ENCODE measurements at places on chromosomes 1 and 21.

DNA sequence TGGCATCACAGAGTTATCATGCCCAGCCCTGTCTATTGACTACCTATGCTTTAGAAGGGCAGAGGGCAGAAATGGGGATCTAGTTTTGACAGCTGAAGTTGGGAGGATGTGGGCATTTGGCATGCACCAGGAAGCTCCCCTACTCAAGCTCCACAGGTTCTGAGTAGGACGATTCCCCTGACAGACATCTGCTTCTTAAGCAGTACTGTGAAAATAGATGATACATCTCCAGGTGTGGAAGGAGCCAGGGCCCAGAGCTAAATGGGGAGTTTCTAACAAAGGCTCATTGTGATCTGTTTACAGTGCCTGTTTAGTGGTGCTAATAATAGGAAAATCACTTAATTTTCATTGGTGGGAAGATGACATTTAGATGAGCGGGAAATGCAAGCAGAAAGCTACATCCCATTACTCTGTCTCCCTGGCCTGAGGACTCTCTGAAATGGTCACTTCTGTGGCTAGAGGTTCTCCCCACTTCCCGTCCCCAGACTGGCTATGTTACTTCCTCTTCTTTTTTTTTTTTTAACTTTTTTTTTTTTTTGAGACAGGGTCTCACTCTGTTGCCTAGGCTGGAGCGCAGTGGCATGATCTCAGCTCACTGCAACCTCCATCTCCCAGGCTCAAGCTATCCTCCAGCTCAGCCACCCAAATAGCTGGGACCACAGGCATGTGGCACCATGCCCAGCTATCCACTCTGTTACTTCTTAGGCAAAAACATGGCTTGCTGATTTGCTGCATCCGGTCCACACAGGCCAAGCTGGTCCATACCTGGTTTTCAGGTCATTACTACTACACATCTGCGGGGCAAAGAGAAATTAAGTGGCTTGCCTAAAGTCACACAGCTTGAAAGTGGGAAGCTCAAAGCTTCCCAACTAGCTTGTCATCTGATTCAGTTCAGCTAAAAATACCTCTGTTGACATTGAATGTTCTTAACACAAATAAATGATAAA, 23.2 kb upstream of the CNIH3 start:
- DNase-seq, result no peak

DNA sequence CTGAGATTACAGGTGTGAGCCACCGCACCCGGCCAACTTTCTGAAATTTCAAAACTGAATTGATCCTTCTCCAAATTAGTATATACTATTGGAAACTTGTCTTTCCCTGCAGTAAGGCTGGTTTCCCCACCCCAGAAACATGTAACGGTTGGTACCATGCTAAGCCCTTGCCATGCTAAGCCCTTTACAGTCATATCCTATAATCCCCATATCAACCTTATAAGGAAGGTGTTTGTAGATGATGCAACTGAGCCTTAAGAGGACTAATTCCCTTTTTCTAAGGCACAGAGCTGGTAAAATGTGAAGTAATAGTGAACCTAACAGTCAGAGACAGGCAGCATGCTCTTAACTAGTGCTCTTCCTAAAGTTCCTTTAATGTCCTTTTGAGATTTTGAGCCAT, 413.7 kb downstream of the DISC1 start:
- no peak for DNase-seq

GRCh38 chr1:150008699-150009098, 1.8 kb downstream of the OTUD7B start:
- no peak for DNase-seq

DNA sequence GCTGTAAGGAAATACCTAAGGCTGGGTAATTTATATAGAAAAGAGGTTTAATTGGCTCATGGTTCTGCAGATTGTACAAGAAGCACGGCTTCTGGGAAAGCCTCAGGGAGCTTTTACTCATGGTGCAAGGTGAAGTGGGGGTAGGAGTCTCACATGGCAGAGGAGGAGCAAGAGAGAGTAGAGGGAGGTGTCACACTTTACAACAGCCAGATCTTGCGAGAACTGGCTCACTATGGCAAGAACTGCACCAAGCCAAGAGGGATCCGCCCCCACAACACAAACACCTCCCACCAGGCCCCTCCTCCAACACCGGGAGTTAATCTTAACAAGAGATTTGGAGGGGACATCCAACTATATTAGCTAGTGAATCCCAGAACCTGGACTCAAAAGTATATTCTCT, 135.4 kb upstream of the SOD1 start:
- DNase-seq, result no peak

GRCh38 chr1:87155648-87156047, 173.0 kb upstream of the LMO4 start:
- no peak for DNase-seq

- DNase-seq, result no peak
Measured at GRCh38 chr1:67489643-67490042, 59.4 kb upstream of the SERBP1 start.

- DNase-seq, result no peak
Measured at GRCh38 chr1:197027359-197027758, 39.7 kb downstream of the F13B start.

- DNase-seq, result no peak
Measured at GRCh38 chr1:21721295-21721985, 52.3 kb upstream of the RAP1GAP start.

DNA sequence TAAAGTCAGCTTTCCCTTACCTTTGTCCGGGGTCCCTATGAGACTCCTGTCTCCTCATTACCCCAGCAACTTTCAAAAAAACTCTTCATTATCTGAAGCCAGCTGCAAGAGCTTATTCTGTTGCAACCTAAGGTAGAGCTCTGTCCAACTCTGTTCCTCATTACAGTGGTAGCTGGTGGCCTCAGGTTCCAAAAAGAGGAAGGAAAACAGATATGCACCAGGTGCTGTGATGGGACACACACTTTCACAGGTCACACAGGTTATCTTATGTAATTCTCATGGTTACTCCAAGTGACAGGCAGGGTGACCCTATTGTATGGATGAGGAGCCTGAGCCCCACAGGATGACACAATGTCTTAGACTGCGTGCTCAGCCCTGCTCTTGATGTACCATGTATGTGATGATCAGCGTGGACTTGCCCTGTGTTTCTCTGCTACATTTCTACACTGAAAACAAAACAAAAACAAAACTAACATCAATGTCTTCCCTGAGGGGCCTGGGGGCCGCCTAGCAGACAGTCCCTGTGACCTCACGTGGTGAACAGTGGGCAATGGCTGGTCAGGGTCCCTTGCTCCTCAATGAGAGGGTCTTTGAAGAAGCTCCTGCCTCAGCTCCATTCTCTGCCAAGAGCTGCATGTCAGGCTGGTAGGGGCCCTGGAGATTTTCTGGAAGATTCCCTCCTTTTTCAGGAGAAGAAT, 9.7 kb upstream of the TENT5C start:
- DNase-seq, result no peak

DNA sequence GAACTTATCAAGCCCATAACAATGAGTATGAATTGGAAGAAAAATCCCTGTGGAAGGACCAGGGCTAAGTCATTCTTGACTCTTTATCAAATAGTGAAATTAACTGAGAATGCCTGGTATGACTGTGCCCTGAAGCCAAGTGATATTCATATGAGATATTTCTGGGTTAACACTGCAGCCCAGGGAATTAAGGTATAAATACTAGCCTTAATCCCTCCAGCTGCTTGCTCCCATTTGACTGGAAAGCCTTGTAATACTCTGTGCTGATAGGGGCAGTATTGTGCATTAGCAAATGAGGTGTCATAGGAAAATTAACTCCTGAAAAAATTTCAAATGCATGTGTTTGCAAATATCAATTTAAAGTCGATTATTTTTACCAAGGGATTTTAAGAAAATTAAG, 568.8 kb downstream of the LMO4 start:
- DNase-seq, result no peak

DNA sequence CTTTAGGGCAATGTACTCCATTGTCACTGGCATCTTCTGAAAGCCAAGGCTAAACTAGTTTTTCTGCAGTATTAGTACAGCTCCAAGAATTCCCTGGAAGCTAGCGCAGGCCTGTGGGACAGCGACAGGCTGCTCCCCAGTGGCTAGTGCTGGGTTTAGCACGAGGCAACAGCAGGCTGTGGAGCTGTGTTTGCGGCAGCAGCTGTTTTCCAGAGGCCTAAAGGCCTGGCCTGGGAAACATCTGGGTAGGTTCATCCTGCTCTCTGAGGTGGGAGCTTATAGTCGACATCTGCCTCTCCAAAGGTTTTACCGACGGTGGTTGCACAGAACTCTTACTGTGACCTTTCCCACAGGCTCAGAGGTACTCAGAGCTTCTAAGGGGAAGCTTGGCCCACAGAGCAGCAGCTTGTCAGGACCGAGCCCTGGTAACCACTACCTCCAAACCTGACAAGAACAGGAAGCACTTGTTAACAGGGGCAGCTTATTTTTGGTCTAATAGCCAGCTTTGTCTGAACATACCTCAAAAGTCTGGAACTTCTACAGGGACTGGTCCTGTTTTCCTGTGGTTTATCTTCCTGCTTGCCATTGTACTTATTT, 17.2 kb downstream of the CC2D1B start:
- no peak for DNase-seq

DNA sequence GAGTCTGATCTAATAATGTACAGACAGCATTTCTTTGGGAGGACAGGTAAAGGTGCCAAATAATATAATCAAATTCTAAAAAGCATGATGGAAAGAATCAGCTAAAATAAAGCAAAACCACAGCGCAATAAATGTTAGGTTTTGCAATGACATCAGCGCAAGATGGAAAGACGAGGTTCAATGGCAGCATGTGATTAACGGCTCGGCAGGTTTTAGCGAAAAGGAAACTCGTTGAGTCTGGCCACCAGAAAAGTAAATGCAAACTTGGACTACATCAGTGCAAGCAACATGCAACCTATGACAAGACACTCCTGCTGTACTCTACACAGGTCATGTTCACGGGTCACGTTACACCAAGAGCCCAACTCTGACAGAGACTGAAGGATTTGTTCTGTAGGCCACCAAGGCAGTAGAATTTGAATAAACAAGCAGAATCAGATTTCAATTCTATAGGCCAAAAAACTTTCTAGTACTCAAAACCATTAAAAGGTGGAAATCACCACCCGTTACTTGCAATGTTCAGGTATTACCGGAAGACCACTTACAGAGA, 4.5 kb downstream of the SIPA1L2 start:
- no peak for DNase-seq

GRCh38 chr1:56477164-56478111, 101.9 kb downstream of the PLPP3 start:
- no peak for DNase-seq

DNA sequence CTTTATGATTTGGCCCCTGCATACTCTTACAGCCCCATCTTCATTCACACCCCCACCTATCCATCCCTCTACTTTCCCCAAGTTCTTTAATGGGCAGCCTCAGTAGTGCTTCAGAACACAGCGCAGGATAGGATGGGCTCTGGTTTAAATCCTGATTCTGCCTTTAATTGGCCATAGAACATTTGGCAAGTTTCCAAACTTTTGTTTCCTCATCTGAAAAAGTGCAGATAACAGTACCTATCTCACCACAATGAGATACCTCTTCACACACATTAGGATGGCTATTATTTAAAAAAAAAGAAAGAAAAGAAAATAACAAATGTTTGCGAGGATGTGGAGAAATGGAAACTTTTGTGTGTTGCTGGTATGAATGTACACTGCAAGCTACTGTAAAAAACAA, 142.5 kb upstream of the VANGL1 start:
- no peak for DNase-seq

DNA sequence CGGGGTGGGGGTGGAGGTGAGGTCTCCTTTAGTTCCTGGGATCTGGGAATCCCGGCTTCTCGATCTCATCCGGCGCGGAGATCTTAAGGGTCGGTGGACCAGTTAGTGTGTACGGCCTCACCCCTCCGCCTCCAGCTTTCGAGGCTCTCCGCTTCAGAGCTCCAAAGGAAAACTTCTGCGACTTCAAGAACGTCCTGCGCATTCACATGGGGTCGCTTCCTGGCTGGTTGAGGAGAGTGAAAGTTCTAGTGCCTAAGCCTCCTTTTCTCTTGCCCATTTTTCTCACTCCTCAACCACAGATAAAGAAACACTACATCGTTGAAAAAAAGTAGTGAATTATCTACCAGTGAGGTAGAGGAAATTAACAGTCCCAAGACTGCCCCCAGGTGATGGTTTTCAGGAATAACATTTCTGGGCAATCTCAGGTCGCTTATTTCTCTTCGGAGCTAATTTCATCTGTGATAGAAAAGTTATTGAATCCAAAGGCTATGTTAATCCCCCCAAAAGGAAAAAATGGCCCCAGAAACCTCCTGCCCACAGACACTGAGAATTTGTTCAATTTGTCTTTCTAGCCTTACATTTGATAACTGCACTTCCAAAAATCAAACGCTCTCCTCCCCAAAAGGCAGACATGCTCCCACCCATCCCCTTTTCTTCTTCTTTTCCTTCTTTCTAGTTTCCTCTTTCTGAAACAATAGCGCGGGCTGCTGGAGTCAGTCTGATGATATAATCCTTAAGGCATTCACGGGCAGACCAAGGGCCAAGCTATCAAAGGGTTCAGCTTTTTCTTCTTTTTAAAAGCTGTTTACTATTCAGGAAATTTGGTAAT, 20.6 kb upstream of the TBX15 start:
- no peak for DNase-seq

- no peak for DNase-seq
Measured at GRCh38 chr1:66393586-66394287, 140.2 kb upstream of the SGIP1 start.

DNA sequence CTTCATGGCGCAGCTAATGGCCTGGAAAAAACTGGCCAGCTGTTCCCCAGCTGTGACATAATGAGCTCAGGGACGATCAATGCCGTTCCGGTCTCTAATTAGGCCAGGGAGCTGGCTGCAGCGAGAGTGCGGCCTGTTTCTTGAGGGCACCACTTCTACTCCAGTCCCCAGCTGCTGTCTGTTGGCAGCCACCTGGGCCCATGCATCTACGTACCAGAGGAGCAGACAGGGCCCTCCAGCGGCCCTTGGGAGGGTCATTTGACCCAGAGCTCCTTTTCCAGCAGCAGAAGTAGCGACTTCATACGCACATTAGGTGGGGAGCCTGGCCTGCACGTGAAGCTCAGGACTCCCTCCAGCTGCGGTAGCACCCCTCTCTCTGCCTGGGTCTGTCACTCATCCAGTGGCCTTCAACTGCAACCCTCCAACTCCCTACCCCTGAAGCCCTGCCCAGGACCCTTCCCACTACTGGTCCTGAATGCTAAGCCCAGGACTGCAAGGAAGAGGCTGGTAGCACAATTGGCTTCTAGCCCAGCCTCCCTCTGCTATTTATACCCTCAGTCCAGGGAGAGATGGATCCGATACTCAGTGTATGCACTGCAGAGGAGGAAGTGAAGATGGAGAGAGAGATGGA, 9.1 kb upstream of the GPR61 start:
- DNase-seq, result no peak
